ENCODE measurements at places on chromosomes 3 and 15.

DNA sequence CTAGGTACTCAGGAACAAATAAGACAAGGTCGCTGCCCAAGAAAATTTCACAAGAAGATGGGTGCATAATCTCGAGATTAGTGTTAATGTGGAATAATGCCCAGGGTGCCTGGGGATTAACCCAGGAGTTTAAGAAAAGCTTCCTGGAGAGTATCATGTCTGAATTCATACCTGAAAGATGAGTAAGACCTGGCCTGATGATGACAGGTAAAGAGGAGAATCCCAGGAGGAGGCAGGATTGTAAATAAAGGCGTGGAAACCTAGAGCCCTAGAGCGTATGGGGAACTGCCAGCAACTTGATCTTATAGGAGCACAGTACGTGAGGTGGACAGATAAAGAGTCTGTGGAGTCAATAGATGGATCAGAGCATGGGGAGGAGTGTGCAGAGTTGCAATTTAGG, 43.0 kb downstream of the ARRDC4 start:
- DNase-seq, result peak; percentile 97

DNA sequence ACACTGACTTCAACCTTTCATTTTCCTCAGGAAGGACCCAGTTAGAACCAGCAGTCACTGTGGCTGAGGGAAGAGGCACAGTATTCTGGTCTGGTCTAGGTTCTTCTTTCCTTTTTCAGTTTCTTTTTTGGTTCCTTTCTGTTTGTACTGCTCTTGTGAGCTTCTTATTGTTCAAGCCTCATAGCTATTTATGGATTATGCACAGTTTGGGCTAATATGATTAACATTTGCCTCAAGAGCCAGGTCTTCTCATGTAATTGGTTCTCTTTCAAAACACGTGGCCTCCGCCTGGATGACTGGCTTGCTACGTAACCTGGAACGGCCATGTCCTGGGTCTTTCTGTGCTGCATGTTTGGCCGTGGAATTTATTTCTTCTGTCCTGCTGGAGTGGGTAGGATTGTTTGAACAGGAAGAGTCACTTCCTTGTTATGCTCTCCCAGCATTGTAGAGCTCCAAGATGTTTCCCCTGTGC, 43.3 kb downstream of the RBMS3 start:
- peak; percentile 77 for DNase-seq

DNA sequence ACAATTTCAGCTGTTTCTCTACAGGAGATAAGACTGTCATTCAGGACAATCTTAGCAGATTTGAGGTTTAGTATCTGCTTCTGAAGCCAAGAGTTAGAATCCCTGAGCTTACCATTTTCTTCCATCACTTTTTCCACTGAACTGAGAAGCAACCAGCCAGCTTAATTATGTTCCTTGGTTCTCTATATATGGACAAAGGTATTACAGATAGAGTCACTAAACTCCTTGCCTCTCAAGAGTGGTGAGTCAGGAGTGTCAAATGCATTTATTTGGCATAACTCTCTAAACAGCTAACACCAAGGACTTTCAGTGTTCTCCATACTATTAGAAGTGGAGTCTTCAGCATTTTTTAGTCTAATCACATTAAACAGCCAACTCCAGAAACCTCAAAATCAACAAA, 239.3 kb downstream of the ALCAM start:
- DNase-seq, result peak; percentile 46

GRCh38 chr3:188890572-188891270, 281.1 kb upstream of the TPRG1 start:
- DNase-seq, result no peak

DNA sequence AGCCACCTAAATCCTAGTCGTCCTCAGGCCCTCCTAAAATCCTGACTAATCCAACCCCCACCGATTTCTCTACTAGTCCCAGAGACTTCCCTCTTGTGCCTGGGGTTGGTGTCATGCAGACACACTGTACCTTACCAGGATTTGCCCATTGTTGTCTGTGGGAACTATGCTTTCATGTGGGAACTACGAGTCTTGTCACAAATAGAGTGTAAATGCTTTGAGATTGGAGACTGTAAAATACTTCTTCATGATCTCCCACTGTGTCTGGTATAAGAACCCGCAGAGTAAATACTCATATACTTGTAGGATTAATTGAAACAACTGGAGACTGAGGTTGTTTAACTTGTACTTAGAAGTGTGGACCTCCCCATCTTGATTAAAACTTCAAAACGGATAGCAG, 11.2 kb downstream of the B3GNT5 start:
- DNase-seq, result no peak

GRCh38 chr3:169769287-169770181, at the start of gene ACTRT3:
Gene ACTRT3 (minus strand): TSS chr3:169769561. CDS start chr3:169769520, 41 bp downstream.
- peak; percentile 79 for DNase-seq

- peak; percentile 93 for DNase-seq
These were observed 9.0 kb downstream of the CCK start for GRCh38 chr3:42257007-42257406.

DNA sequence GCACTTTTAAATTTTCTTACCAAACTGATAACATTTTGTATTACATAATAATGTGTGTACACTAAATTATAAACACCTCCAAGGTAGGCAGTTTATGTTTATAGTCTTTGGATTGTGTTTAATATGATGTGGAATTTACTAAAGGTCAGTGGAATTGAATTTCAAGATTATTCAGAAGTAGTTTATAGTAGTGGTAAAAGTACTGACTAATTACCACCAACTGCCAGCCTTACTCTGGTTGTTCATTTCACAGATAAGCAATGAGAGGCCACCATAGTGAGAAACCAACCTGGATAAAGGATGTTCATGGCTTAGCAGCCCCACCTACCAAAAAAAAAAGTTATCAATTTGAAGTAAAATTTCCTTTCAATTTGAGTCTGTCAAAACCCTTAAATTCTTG, 54.0 kb upstream of the EIF5A2 start:
- DNase-seq, result no peak

- no peak for DNase-seq
These were observed 5.1 kb downstream of the PPP1R2 start for GRCh38 chr3:195537995-195538394.

- DNase-seq, result peak; percentile 85
These were observed 42.0 kb upstream of the SACM1L start for GRCh38 chr3:45647148-45647619.

GRCh38 chr15:76105391-76105790, 45.6 kb downstream of the TMEM266 start:
- peak; percentile 12 for DNase-seq

DNA sequence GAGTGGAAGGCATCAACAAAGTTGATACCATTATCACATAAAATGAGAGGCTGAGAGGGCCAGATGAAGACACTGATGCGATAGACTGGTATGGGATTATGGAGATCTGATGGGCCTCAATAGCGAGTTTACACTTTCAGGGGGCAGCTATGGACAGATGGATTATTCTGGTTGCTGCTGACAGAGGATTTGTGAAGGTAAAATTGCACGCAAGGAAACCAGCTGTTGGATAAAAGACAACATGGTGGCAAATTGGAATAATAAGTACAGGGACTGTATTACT, 203.9 kb downstream of the MBNL1 start:
- no peak for DNase-seq

- peak; percentile 98 for DNase-seq
These were observed 19.7 kb downstream of the SSR3 start for GRCh38 chr3:156535162-156535627.

DNA sequence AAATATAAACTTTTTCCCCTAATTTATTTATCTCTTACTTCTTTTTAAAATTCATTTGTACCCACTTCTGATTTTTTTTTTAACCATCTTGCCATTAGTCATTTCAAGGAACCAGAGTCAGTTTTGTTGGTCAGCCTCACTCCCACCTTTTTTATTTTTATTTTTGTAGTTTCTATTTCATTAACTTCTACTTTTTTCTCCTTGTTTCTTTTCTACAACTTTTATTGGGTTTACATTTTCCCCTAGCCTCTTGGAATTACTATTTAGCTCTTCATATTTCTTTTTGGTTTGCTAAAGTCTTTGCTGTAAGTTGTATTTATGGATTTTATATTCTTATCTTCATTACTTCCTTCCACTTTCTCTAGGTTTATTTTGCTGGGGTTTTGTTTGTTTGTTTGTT, 13.7 kb upstream of the VEPH1 start:
- DNase-seq, result no peak

DNA sequence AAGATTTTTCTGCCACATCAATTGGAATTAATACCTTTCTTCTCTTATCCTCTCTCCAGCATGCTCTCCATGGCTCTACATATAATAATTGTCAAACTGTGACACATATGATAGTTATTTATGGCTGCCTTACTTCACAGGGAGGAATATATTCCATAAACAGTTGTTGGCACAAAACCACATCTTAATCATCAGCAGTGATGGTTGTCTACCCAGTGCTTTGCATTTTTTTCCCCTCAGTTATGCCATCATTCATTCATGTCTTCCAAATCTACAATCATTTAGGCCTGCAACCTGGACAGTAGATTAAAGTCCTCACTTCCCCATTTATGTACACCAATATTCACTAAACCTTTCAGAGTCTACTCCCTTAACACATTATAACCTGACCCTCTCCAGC, 107.7 kb downstream of the THRB start:
- peak; percentile 82 for DNase-seq

GRCh38 chr3:123700791-123701722, 116.2 kb upstream of the HACD2 start:
- no peak for DNase-seq

DNA sequence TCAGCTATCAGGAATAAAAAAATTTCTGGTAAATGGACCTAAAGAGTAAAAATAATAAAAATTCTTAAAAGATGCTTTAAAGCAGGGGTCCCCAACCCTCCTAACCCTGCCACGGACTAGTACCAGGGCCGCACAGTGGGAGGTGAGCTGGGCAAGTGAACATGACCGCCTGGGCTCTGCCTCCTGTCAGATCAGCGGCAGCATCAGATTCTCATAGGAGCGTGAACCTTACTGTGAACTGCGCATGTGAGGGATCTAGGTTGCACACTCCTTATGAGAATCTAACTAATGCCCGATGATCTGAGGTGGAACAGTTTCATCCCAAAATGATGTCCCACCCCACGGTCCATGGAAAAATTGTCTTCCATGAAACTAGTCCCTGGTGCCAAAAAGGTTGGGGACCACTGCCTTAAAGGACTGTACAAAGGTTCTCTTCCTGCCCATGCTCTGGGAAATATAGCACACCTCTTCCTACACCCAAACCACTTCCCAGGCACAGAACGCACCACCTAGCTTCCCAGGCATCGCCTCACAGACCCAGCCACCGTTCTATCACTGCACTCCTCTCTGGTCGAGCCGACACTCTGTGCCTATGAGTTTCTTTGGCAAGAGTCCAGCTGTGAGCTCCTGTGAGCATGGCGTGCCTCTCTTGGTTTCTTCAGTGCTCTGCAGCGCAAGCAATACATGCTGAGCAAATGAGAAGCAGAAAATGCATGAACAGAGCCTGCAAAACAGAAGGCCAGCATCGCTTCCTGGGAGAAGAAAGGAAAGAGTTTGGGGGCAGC, 104.9 kb downstream of the OCA2 start:
- no peak for DNase-seq

DNA sequence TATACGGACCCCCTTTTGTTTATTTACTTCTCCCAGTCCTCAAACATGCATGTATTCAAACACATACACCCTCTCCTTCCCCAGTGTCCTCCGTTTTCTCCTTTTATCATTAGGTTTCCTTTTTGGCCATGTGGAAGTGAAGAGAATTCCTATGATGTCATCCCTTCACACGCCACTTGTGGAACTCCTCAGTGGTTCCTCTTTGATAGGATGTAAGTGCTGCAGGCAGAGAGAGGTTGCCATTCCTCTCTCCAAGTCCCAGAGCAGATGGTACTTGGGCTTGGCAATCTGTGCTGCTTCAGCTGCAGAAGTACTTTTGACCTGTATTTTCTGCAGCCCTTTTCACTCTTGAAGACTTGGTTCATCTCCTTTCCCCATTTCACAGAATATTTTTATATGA, 32.9 kb upstream of the CRTC3 start:
- no peak for DNase-seq

GRCh38 chr15:89126009-89126408, 37.8 kb downstream of the ABHD2 start:
- DNase-seq, result no peak

DNA sequence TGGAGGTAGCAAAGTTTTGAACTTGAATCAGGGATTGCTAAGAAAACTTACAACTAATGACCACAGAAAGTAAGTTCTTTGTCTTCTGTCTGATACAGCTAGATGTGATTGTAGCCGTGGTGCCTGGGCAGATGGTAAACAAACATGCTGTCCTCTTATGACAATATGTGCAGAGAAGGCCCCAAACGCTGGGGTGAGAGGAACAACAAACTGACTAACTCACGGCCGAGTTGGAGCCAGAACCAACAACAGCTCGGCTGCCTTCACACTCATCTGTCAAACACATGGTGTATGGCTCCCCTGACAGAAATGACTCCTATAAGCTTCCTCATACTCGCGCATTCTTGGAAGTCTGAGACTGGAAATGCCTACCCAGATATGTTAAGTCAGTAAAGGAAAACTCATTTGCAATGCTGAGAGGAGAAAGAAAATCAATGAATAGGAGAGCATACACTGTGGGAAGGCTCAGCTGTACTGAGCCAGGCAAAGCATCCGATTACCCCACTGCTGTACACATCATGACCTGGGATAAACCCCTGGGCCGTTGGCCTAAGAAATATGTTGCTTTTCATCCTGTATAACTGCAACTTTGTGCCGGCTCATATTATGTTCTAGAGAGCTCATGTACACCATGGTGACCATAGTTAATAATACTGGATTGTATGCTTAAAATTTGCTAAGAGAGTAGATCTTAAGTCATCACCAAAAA, 5.7 kb downstream of the THBS1 start:
- peak; percentile 48 for DNase-seq

- peak; percentile 71 for DNase-seq
These were observed 53.9 kb downstream of the C3orf38 start for GRCh38 chr3:88203642-88204055.

- no peak for DNase-seq
These were observed 98.8 kb downstream of the FNDC3B start for GRCh38 chr3:172138193-172138537.

Data from epithelial cell of esophagus (primary cell).